ENCODE measurements at places on chromosomes 5 and 9.

DNA sequence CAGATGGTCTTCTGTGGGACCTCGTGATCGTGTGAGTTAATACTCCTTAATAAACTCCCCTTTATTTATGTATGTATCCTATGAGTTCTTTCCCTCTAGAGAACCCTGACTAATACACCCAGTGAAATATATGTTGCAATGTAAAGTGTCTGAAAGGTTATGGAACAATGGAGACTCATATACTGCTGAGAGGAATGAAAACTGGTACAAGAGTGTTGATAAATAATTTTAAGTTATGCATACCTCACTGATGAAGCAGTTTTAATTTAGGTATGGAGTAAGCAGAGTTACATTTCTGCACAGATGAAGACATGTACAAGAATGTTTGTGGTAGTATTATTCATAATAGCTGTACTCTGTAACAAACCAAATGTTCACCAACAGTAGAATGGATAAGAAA, 438.3 kb downstream of the TAF11L14 start:
- no peaks in the 10 kb centered on the region for H3K36me3 ChIP-seq
- H3K27me3 ChIP-seq, result no peaks in the 10 kb centered on the region
- no peak for DNase-seq
- no peaks in the 10 kb centered on the region for H3K4me1 ChIP-seq
- no peak overlapping the region for H3K4me3 ChIP-seq
- H3K27ac ChIP-seq, result no peak overlapping the region

DNA sequence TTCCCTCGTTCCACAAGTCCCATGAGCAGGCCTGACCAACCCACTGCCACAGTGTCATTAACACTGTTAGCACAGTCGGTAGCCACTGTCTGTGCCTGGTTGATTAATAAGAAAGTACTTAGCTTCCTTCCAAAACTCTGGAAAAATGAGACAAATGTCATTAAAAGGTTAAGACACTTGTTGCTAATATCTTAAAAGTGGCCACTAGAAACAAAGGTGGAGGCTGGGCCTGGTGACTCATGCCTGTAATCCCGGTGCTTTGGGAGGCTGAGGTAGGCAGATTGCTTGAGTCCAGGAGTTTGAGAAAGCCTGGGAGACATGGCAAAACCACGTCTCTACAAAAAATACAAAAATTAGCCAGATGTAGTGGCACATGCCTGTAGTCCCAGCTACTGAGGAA, 194.0 kb downstream of the PDZD2 start:
- peaks cover 4% of the 10 kb centered on the region for H3K36me3 ChIP-seq
- no peak overlapping the region for H3K27ac ChIP-seq
- H3K4me1 ChIP-seq, result no peaks in the 10 kb centered on the region
- H3K27me3 ChIP-seq, result peaks cover 4% of the 10 kb centered on the region

DNA sequence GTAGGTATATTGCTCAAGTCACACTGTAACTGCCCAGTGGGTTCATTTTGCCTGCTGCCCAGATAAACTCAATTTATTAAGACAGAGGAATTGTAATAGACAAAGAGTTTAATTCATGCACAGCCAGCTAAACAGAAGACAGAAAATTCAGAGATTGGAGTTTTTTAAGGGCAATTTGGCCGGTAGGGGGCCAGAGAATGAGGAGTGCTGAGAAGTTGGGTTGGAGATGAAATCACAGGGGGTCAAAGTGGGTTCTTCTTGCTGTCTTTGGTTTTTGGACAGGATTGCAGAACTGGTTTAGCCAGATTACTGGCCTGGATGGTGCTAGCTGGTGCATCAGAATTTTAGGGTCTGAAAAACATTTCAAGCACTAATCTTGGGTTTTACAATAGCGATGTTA, 20.7 kb upstream of the IL33 start:
- H3K4me1 ChIP-seq, result no peaks in the 10 kb centered on the region
- H3K36me3 ChIP-seq, result no peaks in the 10 kb centered on the region
- no peak overlapping the region for H3K27ac ChIP-seq
- peaks cover 48% of the 10 kb centered on the region for H3K27me3 ChIP-seq

DNA sequence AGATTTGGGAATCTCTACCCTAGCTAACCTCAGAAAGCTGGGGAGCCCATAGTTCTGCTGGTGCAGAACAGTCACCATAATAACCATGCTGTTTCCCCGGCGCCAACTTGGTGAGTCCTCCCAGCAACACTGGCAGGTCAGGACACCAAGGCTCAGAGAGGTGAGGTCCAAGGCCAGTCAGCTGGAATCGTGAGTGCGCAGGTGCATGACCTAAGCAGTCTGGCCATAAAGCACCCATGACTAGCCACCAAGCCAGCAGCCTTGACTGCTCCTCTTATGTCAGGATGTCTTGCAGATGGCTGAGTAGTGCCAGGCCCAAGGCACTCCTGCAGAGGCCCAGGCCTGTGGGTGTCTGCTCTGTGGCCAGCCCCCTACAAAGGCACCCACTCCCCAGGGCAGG, 2.6 kb downstream of the RNF44 start:
- no peak for DNase-seq
- H3K4me1 ChIP-seq, result peaks cover 39% of the 10 kb centered on the region
- H3K27ac ChIP-seq, result peak overlapping the region; percentile 100
- peaks cover 74% of the 10 kb centered on the region for H3K36me3 ChIP-seq
- H3K4me3 ChIP-seq, result peak overlapping the region; percentile 98
- H3K27me3 ChIP-seq, result no peaks in the 10 kb centered on the region

- no peak overlapping the region for H3K4me3 ChIP-seq
- no peak for DNase-seq
Observed at GRCh38 chr5:109706095-109706494, 16.4 kb downstream of the MAN2A1 start.

DNA sequence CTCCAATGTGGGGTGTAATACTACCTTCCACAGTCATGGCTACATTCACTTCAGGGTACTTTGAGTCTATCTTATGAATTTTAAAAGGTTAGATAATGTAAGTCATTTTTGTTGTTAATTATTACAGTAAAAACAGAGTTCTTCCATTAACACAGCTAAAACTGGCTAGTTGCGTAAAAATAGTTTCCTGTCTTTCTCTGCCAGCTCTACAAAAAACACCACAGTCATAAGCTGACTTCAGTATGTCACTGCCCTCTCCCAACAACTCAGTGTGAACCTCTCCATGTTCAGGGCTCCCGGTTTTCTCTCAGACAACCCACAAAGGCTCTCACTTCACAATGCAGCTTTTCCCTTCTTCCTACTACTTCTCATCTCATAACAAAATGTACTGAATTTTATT, 84.8 kb upstream of the ITGA1 start:
- no peaks in the 10 kb centered on the region for H3K36me3 ChIP-seq
- no peaks in the 10 kb centered on the region for H3K27me3 ChIP-seq
- H3K27ac ChIP-seq, result no peak overlapping the region
- no peak overlapping the region for H3K4me3 ChIP-seq

DNA sequence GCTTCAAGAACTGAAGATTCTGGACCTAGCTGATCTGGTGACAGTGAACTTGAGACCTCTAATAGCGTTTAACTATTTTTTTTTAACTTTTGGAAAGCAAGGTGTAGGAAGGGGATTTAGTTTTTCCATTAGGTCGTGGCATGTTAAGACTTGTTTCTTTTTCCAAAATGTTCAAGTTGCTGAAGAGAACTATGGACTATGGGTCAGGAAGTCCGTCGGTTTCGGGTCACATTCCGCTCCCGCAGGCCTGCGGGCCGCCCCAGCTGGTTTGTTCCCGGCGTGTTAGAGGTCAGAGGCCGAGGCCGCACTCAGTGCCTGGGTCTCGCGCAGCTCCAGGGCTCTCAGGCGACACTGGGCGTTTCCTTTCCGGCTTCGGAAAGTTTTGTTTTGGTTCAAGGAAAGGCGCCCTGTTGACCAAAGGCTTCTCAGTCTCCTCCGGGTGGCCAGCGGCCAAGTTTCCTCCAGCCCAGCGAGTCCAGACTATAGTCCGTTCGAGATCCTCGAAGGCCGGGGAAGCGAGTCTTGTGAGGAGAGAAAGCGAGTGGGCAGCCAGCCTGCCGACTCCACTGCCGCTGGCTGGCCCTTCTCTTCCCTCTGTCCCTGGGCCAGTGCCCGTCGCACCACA, 586 bp upstream of the FCHO2 start:
- H3K4me1 ChIP-seq, result peaks cover 22% of the 10 kb centered on the region
- peak overlapping the region; percentile 95 for H3K4me3 ChIP-seq
- H3K27me3 ChIP-seq, result peaks cover 29% of the 10 kb centered on the region
- peaks cover 15% of the 10 kb centered on the region for H3K36me3 ChIP-seq
- peak overlapping the region; percentile 91 for H3K27ac ChIP-seq

GRCh38 chr9:69400470-69400869, 75.5 kb downstream of the ENTREP1 start:
- peaks cover 15% of the 10 kb centered on the region for H3K27me3 ChIP-seq
- no peak overlapping the region for H3K4me3 ChIP-seq
- DNase-seq, result no peak
- no peaks in the 10 kb centered on the region for H3K4me1 ChIP-seq
- H3K36me3 ChIP-seq, result no peaks in the 10 kb centered on the region

- peaks cover 25% of the 10 kb centered on the region for H3K36me3 ChIP-seq
- peaks cover 45% of the 10 kb centered on the region for H3K4me1 ChIP-seq
- DNase-seq, result no peak
- peak overlapping the region; percentile 30 for H3K4me3 ChIP-seq
- no peak overlapping the region for H3K27ac ChIP-seq
Observed at GRCh38 chr9:79575547-79575946, 3.8 kb downstream of the TLE4 start.

GRCh38 chr5:148817606-148818005, 8.8 kb upstream of the ADRB2 start:
- no peak for DNase-seq
- no peak overlapping the region for H3K4me3 ChIP-seq
- H3K36me3 ChIP-seq, result no peaks in the 10 kb centered on the region
- no peaks in the 10 kb centered on the region for H3K27me3 ChIP-seq

GRCh38 chr5:79133121-79133656, 21.6 kb downstream of the BHMT start:
- peaks cover 2% of the 10 kb centered on the region for H3K36me3 ChIP-seq
- peak overlapping the region; percentile 78 for H3K27ac ChIP-seq
- peaks cover 9% of the 10 kb centered on the region for H3K4me1 ChIP-seq
- peaks cover 9% of the 10 kb centered on the region for H3K27me3 ChIP-seq
- DNase-seq, result no peak

DNA sequence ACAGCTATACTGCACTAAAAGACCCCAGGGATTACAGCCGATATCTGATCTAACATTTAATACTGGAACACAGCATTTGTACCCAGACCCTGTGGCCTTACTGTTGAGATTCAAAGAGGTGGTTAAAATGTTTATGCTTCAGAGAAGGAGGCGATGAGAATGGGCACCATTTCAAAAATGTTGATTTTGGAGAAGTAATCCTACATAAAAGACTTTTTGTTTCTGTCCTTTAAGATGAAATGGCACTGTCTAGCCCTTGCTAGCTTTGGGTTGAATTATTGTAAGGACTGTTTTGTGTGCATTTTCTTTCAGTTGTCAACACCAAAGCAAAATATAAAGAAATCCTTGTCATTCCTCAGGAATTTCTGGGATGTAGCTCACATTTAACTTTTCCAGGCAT, 288.5 kb upstream of the ANKH start:
- H3K4me1 ChIP-seq, result no peaks in the 10 kb centered on the region
- no peak overlapping the region for H3K27ac ChIP-seq
- no peaks in the 10 kb centered on the region for H3K27me3 ChIP-seq
- no peak overlapping the region for H3K4me3 ChIP-seq
- DNase-seq, result no peak
- H3K36me3 ChIP-seq, result no peaks in the 10 kb centered on the region

GRCh38 chr9:137977571-137978261, 100.1 kb downstream of the CACNA1B start:
- DNase-seq, result no peak
- H3K36me3 ChIP-seq, result no peaks in the 10 kb centered on the region
- peaks cover 32% of the 10 kb centered on the region for H3K27me3 ChIP-seq
- H3K4me3 ChIP-seq, result no peak overlapping the region
- H3K4me1 ChIP-seq, result no peaks in the 10 kb centered on the region

DNA sequence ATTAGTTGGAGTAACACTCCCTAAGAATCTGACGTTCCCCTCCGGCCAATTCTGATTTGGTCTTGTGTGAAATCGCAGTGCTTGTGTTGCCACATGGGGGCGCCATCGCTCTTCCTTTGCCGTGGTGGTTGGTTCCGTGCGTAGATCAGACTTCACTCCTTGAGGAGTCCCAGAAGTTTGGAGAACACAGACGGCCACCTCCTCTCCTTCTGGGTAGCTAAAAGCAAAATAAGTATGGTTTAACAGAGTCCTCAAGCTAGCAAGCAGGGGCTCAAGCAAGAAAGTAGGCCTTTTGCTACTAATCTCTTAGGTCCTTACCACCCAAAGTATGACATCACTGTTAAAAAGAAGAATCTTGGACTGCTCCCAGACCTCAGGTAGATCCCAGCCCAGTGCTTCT, 59.5 kb downstream of the HSPA4 start:
- no peak overlapping the region for H3K27ac ChIP-seq
- H3K36me3 ChIP-seq, result no peaks in the 10 kb centered on the region
- H3K4me3 ChIP-seq, result no peak overlapping the region
- H3K27me3 ChIP-seq, result no peaks in the 10 kb centered on the region

DNA sequence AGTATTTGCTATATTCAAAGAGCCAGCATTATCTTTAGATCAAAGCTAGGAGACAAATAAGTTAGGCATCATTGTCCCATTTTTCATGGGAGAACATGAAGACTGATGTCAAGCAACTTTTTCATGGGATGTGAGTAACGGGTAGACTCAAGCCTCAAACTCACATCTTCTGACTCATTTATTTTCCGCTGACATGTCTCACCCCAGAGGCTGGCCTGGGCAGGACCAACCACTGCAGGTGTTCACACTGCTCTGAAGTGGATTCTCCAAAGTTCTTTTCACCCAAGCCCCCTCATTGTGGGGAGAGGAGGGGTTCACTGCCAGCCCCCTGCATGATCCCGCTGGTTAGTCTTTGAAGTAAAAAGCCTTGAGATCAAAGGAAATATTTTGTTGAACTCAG, 34.9 kb upstream of the BASP1 start:
- no peaks in the 10 kb centered on the region for H3K27me3 ChIP-seq
- no peak overlapping the region for H3K27ac ChIP-seq
- no peaks in the 10 kb centered on the region for H3K36me3 ChIP-seq
- no peak for DNase-seq
- no peaks in the 10 kb centered on the region for H3K4me1 ChIP-seq
- H3K4me3 ChIP-seq, result no peak overlapping the region

- H3K4me3 ChIP-seq, result no peak overlapping the region
- H3K36me3 ChIP-seq, result no peaks in the 10 kb centered on the region
- H3K27me3 ChIP-seq, result no peaks in the 10 kb centered on the region
Observed at GRCh38 chr9:31715250-31715649, 669.2 kb upstream of the ACO1 start.

GRCh38 chr9:134929193-134930158, 11.8 kb upstream of the FCN1 start:
- no peaks in the 10 kb centered on the region for H3K4me1 ChIP-seq
- DNase-seq, result no peak
- no peak overlapping the region for H3K4me3 ChIP-seq
- no peaks in the 10 kb centered on the region for H3K36me3 ChIP-seq
- H3K27ac ChIP-seq, result no peak overlapping the region
